ENCODE measurements at places on chromosomes 12 and 14.
A peak's percentile ranks its signal among the peaks of the same experiment; 100 is the strongest.

DNA sequence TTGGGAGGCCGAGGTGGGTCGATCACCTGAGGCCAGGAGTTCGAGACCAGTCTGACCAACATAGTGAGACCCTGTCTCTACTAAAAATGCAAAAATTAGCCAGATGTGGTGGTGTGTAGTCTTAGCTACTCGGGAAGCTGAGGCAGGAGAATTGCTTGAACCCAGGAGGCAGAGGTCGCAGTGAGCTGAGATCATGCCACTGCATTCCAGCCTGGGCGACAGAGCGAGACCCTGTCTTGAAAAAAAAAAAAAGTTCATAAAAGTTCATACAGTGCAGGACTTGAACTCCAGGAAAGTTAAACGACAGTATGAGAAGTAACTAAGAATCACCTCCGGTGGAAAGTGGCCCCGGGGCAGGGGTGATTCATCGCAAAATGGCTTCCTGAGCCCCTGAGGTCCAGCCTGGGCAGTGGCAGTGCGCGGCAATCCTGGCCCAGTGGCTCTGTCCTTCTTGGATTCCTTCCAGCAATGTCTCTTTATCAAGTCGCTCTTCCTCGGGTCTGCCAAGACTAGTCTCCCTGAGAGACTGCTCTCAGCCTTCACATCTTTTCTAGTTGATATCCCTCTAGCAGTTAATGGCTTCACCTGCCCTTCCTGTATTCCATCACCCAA is 16.7 kb upstream of the MAP1LC3B2 start:
- no peak for DNase-seq

DNA sequence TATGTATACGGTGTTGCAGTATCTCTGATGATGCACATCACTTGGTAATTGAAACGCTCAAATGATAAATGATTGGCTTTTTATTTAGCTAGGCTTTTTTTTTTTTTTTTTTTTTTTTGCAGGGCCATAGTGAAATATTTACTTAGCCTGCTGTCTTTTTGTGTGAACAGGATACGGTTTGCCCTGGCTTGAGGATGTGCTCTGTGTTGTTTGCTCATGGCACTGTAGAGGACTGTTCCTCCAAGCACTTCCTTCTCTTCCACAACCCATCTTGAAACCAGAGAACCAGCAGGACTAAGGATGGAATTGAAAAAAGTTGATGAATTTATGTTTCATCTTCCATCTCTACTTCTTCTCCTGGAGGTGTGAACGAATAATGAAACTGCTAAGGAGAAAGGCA is 15.5 kb upstream of the SSPN start:
- no peak for DNase-seq

DNA sequence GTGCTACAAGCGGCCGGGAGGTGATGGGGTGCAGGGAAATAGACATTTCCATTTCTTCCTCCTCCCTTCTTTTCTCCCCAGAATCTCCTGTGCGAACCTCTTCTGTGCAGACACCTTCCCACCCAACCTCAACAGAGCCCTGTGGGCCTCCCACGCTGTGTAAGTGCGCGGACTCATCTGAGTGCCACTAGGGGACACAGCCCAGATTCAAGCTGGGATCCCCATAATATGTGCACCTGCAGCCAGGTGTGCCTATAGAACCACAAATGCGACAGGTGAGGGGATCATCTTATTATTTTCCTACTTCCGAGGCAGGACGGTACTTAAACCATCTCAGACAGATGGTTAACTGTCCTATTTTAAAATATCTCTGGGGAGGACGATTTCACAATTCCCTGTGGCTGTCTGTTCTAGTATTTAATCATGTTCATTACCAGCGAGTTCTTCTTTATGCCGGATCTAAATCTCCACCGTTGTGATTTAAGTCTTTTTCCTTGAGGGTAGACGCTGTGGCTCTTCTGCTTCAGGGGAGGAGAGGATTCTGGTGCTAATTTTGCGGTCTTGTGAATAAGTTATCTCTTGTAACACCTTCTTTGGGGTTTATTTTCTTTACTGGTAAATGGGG is 17.2 kb upstream of the CACNA1C start:
- DNase-seq, result no peak

DNA sequence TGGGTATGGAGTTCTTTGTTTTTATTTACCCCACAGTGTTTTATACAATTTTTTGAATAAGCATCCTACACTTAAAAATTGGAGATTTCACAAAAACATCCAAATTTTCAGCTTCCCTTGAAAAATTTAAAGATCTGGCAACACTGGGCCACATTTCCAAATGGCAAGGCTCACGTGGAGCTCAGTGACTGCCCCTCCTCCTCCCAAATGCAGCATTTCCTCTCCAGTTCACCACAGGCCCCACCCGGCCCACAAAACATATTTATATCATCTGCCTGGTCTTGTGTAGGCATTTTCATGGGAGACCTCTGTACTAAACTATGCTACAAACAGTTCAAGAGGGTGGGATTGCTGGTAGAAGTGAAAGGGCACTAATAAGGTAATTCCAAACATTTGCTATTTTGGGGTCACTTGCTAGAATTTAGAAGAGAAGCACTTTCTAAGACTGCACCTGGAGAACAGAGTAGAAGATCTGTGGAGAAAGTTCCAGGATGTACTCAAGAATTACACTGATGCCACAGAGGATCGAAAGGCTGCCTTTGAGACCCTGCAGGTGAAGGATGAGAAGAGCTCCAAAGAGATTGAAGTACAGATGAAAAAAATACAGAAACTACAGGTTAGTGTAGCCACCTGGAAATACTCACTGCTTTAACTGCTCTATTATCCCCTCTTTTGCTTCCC is 7.3 kb downstream of the FKBP11 start:
- peak; percentile 54 for DNase-seq

DNA sequence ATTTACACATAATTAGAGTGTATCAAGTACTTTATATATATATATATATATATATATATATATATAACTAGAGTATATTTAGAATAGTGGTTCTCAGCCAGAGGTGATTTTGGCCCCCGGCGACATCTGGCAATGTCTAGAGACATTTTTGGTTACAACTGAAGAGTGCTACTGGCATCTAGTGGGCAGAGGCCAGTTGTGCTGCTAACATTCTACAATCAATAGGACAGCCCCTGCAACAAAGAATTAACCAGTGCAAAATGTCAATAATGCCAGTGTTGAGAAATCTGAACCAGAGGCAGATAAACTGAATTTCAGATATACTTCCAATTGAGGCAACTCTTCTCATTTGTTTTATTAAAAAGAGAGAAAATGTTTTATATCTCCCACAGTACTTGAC is 8.9 kb downstream of the GTF2A1 start:
- peak; percentile 12 for DNase-seq

- DNase-seq, result no peak
Observed at GRCh38 chr14:55301437-55302121, 30.4 kb downstream of the FBXO34 start.

GRCh38 chr14:37972941-37973887 is 234.5 kb upstream of the SSTR1 start:
- no peak for DNase-seq

DNA sequence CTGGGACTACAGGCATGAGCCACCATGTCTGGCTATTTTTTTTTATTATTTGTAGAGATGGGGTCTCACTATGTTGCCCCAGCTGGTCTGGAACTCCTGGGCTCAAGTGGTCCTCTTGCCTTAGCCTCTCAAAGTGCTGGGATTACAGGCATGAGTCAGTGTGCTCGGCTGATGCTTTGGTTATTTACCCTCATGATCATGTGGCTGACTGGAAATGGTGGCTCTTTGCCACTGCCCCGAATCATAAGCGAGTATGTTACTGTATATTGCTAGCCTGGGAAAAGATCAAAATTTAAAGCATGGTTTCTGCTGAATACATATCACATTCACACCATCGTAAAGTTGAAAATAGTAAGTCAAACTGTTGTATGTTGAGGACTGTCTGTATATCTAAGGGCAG is 101.1 kb downstream of the RGS6 start:
- no peak for DNase-seq

DNA sequence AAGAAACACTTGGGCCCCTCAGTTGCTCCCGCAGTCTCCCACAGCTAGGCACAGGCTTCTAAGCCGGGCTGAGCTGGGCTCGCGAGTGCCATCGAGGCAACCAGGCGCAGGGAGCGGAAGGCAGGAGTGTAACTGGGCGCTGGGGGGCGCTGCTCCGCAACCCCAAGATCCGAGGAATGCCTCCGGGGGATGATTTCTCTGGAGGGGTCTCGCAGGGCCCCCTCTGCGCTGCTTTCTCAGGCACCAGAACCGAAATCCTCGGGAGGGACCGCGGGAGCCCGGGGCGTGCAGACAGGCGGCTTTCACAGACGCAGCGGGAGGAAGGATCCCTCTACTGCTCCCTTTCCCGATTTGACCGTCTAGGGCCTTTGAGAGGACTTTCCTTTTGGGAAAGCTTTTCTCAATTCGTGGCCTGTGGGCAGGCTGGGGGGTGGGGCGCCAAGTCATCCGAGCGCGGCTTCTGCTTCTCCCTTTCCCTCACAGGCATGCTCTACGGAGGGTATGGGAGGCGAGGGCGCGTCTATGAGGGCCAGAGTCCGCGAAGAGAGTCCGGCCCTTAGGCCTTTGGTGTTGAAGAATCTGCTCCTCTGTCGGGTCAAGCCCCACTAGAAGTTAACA is 4.3 kb upstream of the NKX2-1 start:
- DNase-seq, result no peak

GRCh38 chr12:70485704-70486103 is 119.6 kb downstream of the KCNMB4 start:
- no peak for DNase-seq

DNA sequence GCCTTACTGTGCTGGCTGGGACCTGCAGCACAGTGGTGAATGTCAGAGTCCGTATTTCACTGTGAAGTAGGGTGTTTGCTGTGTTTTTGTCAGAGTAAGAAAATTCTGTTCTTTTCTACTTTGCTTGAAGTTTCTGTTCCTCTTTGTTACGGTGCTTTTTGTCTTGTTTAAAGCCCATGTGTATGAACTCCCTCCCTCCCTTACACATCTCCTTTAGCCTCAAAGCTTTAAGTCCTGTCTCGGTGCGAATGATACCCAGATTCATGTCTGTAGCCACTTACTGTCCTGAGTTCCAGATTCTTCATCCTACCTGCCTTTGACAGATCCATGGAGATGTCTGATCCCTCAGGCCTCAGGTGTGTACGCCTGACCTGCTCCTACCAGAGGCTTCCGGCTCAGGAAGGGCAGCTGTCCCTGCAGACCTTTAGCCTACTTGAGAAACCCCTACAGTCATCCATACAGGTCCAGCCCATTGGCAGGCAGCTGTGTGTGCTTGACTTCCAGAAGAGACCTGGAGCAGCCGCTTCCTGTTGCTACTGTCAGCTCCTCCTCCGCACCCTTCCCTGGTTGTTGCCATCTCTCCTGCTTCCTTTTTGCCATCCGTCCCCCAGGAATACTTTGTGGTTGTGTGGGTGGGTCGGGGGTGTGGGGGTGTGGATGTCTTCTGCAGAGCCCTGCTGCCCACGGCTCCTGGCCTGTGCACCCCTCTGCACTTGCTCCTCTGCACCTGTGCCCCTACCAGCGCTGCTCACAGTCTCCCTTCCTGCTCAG is 72.9 kb downstream of the DDX51 start:
- DNase-seq, result no peak

- DNase-seq, result no peak
Observed at GRCh38 chr14:96051642-96052540, 12.7 kb downstream of the C14orf132 start.

GRCh38 chr12:13196130-13196921 is at the start of gene EMP1:
TSS of gene EMP1 (plus strand) at chr12:13196726. CDS start at chr12:13211511, 14,785 bp downstream.
- DNase-seq, result peak; percentile 71

GRCh38 chr12:14833952-14834351 is 9.4 kb downstream of the ART4 start:
- DNase-seq, result no peak

DNA sequence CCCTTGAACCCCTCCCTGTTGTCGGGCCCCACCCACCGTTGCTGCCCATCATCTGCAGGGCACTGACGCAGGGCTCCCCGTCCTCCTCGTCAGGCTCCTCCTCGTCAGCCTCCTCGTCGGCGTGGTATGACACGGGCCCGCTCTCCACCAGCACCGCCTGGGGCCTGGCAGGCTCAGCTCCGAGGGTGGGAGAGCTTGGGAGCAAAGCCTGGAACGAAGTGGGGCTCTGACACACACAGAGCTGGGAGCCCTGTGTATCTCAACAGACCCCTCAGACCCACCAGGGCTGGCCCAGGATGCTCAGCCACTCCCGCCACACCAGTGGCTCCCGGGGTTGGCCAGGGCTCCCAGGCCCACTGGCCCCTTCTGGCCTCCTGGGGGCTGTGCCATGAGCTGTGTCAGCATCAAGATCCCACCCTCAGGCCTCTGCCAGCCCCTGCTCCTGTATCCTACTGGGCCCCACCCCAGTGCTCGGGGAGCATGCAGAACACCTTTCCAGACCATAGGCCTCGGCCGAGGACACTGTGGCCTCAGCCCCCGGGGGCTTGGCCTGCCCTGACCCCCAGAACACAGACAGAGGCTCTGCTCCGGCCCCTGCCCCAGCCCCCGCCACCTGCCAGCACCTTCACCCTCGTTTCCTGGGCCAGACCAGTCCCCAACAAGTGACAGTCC is 30.1 kb upstream of the NUDT14 start:
- no peak for DNase-seq

- DNase-seq, result no peak
Observed at GRCh38 chr12:13247596-13247995, 51.1 kb downstream of the EMP1 start.

DNA sequence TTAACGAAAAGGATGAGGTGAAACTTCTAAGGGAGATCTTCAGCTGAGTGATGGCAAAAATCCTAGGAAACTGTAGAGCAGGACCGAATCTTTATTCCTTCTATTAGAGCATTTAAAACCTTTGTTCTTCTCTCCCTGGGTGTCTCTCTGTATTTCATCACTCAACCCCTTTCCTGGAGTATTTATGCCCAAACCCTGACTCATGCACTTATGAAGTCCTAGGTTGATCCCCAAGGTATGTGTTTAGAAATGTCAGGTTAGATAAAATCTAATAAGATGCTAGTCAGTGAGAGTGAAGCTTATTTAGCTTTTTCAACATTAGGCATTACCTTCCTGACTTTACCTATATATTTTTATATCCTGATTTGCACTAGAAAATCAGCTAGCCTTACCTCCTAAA is 239.8 kb upstream of the NPAS3 start:
- no peak for DNase-seq

Measured in central memory CD4-positive, alpha-beta T cell (primary cell).